GDM1 (cell line): ENCODE measurements at places on chromosomes 13 and 19.

GRCh38 chr13:31963631-31964030, 67.9 kb upstream of the FRY start:
- no peak for DNase-seq

DNA sequence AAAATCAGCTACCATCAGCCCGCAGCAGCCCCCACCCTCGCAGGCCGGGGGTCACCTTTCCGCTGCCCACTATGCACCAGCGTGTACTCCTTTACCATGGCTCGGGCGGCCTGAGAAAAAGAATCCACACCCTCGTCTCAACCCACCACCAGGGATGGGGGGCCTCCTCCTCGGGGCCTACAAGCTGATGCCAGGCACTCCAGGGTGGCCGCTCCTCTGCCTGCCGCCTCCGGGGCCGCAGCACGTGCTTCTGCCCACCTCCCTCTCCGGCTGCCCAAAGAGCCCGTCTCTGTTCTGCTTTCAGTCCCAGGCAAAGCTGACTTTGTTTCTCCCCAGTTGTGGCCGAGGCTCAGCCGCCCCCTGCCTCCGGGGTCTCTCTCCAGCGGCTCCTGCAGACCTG, 11.1 kb upstream of the MEX3D start:
- no peak for DNase-seq

DNA sequence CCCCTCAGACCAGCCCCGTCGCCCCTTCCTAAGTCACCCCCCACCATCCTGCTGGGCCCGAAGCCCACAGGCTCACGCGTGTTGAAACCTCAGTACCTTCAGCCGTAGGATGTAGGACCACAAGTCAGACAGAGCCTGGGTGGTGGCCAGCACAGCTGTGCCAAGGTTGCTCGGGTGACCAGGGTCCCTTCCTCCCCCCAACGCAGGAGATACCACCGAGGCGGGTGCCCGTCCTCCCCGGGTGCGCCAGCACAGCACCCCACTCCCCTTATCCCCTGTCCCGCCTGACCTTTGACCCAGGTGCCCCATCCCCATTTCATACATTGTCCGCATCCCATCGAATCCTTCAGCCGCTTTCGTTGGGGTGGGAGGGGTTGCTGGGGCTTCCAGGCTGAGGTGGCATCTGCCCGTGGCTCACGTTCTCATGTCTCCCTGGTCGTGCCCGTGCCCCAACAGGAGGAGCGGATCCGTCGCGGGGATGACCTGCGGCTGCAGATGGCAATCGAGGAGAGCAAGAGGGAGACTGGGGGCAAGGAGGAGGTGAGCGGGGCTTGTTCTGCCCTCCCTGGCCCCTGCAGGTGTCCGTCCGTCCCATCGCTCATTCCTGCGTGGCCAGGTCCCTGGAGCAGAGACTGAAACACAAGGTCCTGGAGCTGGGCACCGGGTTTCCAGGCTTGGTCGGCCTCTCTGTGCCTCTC, 14.5 kb downstream of the EPN1 start:
- DNase-seq = no peak

DNA sequence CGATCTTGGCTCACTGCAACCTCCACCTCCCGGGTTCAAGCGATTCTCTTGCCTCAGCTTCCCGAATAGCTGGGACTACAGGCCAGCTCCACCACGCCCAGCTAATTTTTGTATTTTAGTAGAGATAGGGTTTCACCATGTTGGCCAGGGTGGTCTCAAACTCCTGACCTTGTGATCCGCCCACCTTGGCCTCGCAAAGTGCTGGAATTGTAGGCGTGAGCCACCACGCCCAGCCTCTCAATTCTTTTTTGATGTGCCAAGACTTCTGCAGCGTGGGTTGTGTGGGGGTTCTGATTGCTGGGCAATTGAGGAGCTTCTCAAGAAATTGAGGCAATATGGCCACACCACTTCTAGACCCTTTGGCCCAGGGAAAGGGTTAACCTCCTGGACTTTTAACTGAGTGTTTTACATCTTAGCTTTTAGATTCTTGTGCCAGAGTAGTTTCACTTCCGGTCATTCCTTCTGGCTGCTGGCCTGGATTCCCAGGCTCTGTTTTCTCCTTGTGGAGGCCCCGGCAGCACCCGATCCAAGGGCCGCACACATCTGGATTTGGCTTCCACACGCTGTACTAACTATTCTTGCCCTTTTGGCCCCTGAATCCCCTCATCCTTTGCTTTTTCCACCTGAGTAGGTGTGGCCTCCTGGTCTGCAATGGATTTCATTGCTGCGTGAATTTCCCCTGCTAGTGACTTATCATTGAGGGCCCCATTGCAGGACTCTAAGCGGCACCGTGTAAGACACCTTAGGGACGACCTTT, 14.7 kb downstream of the SMARCA4 start:
- no peak for DNase-seq

DNA sequence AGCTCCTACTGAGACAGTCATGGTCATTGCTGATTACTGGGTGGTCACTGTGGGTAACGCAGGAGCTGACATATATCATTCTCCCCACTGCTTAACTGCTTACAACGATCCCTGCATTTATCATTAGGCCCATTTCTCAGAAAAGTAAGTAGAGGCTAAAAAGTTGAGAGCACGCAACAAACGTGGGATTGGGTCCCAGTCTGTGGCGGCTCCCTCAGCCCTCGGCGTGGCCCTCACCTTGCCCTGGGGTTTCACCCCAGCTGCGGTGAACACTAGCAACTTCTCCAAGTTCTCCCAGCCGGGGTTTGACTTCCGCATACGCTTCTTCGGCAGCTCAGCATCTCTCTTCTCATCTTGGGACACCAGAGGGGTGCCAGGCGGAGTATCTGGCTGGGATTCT, 2.5 kb downstream of the PNKP start:
- DNase-seq = no peak

DNA sequence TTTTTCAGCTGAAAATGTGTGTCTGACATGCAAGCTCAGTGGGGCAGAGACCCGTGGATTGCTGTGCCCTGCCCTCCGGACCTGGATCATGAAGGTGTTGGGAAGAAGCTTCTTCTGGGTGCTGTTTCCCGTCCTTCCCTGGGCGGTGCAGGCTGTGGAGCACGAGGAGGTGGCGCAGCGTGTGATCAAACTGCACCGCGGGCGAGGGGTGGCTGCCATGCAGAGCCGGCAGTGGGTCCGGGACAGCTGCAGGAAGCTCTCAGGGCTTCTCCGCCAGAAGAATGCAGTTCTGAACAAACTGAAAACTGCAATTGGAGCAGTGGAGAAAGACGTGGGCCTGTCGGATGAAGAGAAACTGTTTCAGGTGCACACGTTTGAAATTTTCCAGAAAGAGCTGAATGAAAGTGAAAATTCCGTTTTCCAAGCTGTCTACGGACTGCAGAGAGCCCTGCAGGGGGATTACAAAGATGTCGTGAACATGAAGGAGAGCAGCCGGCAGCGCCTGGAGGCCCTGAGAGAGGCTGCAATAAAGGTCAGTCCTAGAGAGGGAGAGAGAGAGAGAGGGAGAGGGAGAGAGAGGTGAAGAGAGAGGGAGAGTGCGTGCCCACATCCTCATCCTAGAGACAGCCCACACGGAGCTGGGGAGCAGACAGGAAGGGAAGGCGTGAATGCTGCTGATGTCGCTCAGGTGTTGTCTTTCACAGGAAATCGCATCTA, 5.1 kb upstream of the DCUN1D2 start:
- no peak for DNase-seq
